ENCODE measurements at places on chromosomes 7 and 10.
A peak's percentile ranks its signal among the peaks of the same experiment; 100 is the strongest.

DNA sequence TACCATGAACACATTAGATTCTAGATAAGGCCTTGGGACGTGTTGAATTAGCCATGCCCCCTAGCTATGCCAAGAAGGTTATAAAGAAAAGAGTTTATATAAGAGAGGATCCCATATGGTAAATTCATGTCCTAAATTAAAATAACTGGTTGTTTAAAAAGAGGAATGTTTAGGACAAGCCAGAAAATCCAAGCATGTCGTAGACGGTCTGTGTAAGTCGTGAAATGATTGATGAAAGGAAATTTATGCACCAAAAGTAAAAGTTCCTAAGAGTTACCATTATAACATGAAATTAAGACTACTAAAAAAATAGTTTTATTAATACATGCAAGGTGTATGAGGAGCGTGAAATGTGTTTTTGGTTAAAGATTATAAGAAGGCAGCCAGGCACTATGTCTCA is 624.9 kb downstream of the ARL4A start:
- no peak for DNase-seq

GRCh38 chr10:13717936-13718772 is 131.4 kb downstream of the PRPF18 start:
- DNase-seq = no peak

GRCh38 chr7:51108134-51108533 is 208.5 kb downstream of the COBL start:
- DNase-seq = no peak

- DNase-seq = no peak
These were observed 1.6 kb downstream of the CDK14 start for GRCh38 chr7:90597563-90598253.

- no peak for DNase-seq
These were observed 38.9 kb upstream of the YAE1 start for GRCh38 chr7:39527296-39527695.

DNA sequence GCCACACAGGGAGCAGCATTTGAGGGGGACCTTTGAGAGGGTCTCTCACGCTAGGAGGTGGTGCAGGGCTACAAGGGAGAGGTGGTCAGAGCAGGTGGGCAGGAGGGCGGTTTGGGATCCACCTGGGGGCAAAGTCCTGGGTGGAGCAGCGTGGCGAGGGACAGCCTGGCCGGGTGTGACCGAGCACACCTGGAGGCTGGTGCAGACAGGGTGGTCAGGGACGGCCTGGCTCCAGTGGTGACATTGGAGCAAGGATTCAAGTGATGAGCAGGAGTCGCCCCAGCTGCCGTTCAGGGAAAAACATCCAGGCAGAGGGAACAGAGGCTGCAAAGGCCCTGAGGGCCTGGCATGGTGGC is 36.0 kb downstream of the CLIP2 start:
- DNase-seq = no peak

DNA sequence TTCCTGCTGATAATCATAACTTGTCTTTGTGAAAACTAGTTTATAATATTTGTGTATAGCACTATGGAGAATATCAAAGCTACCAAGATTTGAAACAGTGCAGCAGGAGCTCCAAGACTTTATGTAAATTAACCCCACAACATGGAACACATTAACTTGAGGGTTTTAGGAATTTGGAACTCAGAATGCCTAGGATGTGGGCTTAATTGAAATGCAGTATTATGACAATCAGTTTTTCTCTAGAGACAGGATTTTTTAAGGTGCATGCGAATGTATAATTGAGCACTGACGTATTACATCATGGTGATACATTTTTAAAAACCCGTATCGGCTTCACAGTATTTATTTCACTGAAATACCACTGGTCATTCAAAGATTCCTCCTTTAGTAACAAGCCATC is 313.1 kb upstream of the DGKB start:
- DNase-seq = no peak

GRCh38 chr10:77837248-77837924 is 89.2 kb downstream of the DLG5 start:
- peak; percentile 70 for DNase-seq

DNA sequence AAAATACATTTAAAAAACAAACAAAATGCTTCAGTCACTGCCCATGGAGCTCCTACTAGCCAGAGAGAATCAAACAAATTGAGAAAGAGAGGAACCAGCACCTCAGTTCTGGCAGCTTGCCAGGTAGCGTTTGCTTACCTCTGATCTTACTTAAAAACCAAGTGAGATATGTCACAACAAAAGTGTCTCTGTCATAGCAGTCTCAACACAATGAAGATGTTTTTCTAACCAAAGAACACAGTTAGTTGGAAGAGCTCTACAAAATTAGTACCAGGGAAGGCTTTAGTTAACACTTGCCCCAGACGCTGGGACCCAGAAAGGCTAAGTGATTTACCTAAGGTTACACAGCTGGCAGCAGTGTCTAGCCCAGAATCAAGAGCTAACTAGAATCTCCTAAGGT is 3.4 kb downstream of the DOCK4 start:
- DNase-seq = no peak

DNA sequence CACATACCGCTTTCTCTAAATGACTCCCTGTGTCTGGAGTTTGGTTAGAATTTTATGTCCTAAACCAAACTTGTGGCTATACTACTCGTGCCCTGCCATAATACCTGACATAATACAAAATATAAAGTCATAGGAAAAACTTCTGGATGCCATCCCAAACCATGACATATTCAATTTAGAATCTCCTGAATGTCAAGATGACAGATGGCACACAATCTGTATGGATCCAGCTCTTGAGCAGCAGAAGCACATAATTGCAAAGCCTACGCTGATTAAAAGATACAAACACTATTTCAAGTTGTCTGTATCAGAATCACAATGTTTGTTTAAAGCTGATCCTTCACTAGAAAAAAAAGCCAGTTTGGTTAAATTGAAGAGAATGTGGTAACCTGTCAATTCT is 22.4 kb upstream of the CDC14C start:
- no peak for DNase-seq

DNA sequence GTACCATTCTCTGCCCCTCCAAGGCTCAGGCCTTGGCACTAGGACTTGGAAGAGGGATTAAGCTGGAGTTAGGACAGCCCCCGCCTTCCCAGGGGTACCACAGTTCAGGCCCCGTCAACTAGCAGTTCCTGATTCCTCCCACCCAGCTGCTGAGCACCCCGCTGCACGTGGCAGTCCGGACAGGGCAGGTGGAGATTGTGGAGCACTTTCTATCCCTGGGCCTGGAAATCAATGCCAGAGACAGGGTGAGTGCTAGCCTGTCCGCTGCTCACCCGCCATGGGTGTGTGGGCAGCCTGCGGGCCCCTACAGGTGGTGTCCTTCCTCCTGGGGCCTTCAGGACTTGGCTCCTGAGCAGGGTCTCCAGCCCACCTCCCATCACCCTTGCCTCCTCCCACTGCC is 2.0 kb upstream of the HOGA1 start:
- DNase-seq = no peak

DNA sequence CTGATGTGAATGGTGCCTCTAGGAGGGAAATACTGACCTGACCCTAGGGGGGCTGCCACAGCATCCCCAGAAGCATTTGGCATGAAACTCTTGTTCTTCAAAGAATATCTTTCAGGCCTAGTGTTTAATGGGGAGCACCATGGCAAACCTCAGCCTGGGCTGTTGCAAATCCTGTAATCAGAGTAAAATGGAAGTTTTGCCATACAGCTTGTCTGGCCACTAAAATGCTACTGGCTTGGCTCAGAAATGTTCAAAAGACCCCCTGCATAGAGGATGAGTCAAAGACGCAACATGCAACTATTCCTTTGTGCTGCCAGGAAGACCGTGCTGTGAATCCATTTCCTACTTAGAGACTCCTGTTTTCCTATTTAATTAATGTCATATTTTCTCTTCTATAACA is 26.7 kb downstream of the HECW1 start:
- no peak for DNase-seq

- DNase-seq = no peak
These were observed 19.5 kb downstream of the C10orf67 start for GRCh38 chr10:23325132-23325531.

Data from CD4-positive, alpha-beta T cell treated with Interleukin-15 for 4 hours (primary cell).